ENCODE measurements at places on chromosomes 3 and 15. TPM values are rescaled to one million over a fixed set of nuclear protein-coding genes. Genes with fewer than 3 reads are reported as not detected.

The TEX55 gene
- not detected for total RNA-seq

The PRRT3 gene
- total RNA-seq, result 5.7 TPM

- no peak for DNase-seq
Measured at GRCh38 chr3:19739504-19739903, 194.5 kb downstream of the EFHB start.

DNA sequence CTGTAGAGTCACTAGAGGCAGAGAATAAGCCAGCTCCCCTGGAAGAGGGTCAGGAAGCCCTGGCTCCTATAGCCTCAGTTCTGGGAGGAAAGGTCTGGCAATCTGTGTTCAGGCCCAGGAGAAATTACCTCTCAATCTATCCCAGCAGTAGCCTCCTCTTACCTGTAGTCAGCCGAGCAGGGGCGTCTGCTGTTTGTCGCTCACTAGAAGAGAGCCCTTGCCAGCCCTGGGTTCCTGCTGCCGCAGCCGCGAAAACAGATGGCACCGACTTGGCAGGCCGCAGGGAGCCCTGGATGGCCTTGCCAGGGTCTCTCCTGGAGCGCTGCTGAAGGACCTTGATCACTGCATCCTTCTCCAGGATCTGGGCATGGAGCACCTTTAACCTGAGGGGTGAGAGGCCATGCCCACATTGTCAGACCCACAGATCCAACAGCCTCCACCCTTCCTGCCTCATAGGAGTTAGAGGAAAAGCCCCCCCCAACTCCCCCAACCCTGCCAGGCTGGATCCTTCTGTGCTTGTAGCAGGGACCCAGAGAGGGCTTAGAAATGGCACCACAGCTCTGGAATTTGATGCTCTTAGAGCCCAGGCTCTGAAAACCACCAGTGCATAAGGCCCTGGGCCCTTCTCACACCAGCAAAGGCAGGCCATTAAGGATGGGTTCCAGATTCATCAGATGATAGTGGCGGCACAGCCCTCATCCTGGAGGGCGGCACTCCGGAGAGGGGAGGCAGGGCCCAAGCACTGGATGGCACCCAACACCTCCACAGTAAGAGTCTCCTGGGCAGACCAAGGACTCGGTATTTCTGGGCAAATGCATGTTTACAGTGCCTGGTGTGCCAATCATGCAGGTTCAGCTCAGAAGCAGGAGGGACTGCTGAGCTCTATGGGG lies 14.9 kb downstream of the AMOTL2 start:
- no peak for DNase-seq

DNA sequence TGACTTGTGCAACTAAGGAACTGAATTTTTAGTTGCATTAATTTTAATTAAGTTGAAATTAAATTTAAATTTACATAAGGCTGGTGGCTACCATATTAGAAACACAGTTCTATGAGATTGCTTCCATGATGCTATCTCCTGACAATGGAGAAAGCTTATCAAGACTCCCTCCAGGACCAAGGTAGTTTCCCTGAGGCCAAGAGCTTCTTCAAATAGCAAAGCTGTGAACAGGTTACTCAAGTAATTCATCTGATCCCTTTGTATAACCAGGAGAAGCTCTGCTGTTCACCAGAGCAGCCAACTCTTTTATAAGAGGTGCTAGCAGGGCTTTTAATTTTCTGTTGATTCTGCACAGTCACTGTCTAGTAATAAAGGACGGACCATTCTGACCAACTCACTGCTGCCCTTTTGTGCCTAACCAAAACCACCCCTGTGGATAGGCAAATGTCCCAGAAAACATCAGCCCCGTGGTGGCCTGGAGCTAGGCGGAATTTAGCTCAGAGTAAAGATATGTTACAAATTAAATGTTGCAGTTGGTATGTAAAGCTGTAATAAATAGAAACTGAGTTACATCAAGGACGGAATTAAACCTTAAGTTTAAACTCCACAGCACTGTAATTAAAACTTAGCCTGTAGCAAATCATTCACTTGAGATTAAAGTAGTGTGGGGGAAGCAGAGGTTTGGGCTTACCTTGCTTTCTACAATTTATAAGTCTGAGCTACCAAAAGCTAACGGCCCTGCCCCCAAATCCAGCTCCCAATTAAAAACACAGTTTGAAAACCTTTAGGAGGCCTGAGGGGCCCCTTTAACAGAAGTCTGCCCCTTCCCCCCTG lies 55.6 kb upstream of the LRTM1 start:
- DNase-seq, result no peak

DNA sequence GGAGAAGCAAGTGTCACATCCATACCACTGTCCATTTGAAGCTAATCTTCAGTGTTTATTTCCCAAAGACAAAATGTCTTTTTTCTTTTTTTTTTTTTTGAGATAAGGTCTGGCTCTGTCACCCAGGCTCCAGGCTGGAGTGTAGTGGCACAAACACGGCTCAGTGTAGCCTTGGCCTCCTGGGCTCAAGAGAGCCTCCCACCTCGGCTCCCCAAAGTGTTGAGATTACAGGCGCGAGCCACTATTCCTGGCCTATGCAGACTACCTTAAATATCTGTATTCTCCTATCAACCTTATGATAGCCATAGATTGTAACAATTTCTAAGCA lies 27.7 kb upstream of the VPS33B start:
- no peak for DNase-seq

DNA sequence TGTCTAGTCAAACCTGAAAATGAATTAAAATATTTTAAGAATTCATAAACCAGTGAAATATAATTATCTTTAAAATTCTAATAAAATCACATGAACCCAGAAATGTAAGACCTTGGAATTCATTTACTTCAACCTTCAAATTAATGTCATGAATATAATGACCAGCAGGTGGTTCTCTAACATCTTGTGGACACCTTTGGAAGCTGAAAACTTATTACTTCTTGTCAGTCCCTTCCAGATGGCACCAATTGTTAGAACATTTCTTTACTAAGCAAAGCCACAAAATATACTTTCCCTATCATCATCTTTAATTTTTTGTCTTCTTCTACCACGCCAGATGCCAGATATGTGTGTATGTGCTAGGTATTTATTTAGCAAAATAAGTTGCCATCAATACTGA lies 240.0 kb downstream of the MBNL1 start:
- DNase-seq, result no peak

DNA sequence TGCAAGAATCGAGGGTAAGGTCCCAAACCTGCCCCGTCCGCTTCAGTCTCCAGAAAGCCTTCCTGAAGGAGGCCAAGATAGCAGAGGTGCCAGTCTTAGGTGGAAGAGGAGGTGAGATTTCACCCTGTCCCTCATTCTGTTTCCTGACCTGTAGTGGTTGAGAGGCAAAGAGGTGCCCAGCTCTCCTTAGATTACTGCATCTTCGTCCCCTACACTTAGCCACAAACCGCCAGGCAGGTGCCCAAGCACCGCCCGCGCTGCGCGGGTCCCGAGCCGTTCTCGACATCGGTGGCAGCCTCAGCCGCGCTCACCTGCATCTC lies 23.8 kb upstream of the POLG start:
- DNase-seq, result no peak

The RHCG gene
- not detected for total RNA-seq

The ZNF620 gene
- 2.5 TPM for total RNA-seq

The ZNF385D gene
- not detected for total RNA-seq

The FBXO40 gene
- not detected for total RNA-seq

DNA sequence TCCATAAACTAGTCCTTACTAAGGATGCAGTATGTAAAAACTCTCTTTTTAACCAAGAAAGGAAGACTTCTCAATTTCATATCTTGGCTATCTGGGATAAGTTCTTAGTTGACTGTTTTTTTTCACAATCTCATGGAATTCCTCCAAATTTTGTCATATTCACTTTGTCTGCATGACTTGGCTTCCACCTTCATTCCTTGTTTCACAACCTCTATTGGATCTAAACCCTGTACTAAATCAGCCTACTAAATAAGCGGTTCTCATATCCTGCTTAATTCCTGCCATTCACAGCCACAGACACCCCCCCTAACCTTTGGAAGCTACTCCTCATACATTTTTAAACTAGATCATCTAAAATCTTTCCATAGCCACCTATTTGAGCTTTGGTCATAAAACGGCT lies 370.6 kb upstream of the NAALADL2 start:
- DNase-seq, result no peak

- DNase-seq, result no peak
Measured at GRCh38 chr15:98609144-98609852, 39.0 kb upstream of the IGF1R start.

The HES1 gene
- total RNA-seq, result not detected

DNA sequence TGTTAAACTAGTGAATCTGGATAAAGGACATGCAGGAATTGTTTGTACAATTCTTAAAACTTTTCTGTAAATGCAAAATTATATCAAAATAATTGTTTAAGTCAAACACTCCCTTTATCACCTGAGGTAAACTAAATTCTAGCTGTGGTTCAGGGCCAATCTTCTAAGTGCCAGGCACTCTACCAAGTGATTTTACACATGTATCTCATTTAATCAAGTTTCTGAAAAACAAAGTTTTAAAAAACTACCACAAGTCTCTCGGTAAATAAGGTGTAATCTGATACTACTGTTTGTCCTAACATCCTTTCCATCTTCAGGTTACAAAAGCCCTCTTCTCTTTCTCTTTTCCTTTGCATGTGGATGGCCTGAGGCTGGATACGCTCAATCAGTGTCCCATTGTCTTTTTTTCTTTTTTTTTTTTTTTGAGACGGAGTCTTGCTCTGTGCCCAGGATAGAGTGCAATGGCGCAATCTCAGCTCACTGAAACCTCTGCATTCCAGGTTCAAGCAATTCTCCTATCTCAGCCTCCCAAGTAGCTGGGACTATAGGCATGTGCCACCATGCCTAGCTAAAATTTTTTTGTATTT lies 19.3 kb downstream of the IFT80 start:
- DNase-seq, result no peak

The CX3CR1 gene
- 0.34 TPM for total RNA-seq

DNA sequence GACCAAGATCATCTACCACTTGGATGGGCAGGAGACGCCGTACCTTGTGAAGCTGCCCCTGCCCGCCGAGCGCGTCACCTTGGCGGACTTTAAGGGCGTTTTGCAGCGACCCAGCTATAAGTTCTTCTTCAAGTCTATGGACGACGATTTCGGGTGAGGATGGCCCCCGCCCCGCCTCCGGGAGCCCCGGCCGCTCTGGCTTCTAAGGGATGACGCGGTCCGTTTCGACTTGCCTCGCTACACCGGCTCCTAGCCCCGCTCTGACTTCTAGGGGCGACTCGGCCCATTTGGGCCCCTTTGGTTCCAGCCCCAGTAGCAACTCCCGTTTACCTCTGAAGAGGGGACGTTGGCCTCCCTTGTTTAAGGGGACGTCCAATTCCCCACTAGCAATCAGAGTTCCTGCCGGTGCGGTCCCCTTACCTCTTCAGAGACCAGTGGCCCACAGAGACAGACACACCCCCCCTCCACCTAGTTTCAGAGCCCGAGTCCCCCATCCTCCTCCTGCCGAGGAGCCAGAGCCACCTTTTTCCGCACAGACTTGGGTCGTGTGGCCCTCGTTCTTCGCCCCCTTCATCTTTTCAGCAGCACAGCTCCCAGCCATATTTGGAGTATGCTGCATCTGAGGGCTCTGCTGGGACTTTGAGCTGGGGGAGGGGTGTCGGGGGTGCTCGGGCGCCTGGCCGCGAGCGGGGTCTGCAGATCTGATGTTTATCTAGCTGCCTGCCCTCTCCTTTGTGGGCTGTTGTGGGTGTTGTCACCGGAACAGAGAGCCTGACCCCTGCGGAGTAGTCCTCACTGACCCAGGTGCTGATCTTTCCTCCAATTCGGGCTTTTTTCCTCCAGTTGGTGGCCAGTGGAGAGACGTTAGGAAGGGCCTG lies 706 bp downstream of the DVL3 start:
- DNase-seq, result peak; percentile 66

The ARHGEF26 gene
- not detected for total RNA-seq

The EXOG gene
- 17.7 TPM for total RNA-seq

The MUC20 gene
- total RNA-seq, result 0.20 TPM

GRCh38 chr3:196174652-196175051 lies 36.5 kb downstream of the ZDHHC19 start:
- DNase-seq, result no peak

DNA sequence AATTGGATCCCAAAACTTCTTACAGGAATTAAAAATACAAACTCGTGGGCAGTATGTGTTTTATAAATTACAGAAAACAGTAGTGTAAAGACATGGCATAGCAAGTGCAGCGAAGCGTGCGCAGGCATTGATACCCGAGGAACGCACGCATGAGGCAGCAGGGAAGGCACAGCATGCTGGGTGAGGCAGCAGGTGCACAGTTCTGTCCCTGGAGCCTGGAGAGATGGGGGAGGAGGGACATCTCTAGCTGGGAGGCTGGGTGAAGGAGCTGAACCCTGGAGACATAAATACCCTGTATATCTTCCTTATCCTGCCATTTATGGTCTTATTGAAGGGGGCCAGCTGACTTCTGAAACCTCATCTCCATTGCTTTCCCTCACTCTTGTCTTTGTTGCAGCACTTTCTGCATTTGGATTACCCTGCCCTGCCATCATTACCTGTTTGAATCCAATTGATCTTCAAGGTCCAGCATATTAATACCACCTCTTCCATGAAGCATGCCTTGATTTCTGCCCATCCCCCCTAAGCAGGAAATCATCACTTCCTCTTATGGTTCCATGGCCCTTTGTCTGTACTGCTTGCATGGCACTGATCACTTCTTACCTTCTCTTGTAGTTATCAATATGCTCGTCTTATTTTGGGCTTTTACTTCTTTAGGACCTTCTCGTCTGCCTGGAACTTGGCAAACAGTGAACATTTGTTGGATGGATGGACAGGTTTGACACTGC lies 20.5 kb downstream of the LPP start:
- no peak for DNase-seq

DNA sequence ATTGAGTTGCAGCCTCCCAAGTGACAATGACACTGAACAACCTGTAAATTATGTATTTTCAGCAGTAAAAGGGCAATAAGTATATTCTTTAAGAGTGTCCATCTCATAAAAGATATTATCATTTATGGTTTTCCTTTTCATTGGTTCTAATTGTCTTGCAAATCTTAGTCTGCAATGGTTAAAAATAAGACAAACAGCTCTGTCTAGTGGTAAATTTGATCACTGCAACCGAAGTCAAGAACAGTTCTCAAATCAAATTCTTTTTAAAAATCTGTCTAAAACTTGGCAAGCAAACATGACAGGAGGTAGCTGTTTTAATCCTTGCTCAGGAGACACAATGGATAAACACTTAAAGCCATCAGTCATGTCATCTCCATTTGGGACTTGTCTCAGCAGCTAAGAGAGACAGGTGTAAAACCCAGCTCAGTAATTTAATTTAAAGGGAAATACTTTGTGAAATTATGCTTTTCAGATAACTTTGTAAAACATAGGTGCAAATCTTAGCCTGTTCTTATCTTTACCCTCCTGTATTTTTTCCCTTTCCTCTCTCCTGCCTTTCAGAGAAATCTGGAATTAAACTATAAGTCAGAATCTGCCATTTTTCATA lies 150.3 kb upstream of the ARHGEF26 start:
- no peak for DNase-seq

The HIGD2B gene
- total RNA-seq, result 0.32 TPM

DNA sequence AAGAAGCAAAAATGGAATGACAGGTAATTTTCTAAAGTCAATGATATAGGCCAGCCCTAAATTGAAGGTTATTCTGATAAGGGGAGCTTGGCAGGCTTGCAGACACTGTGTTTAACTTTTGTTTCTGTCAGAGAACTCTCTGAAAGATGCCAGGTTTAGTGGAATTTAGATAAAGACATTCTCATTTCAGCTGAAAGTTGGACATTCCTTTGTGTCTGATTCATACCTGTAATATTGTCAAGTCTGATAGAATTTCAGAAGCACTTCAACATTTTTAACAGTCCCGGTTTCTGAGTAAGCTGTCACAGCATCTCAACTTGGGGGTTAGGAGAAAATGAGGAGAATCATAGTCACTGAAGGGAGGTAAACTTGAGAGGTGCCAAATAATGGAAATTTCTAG lies 84.0 kb downstream of the DIPK2A start:
- DNase-seq, result no peak
